ENCODE measurements at places on chromosomes 16 and 17.

DNA sequence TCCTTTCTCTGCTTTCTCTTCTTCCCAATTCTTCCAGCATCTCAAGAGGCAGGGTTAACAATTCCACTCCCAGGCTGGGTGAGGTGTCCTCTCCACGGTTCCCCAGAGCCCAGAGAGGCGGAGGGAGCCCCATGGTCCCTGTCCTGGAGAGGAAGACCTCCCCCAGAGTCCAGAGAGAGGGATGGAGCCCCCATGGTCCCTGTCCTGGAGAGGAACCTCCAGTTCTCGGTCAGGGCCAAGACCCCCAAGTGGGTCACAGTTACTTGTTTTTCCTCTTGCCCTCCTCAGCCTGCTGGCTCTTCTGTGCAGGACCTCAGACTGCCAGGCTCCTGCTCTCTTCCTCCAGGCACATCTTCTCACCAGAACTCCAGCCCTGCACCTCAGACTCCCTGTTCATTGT, 135.2 kb downstream of the RPTOR start:
- no peak for DNase-seq

DNA sequence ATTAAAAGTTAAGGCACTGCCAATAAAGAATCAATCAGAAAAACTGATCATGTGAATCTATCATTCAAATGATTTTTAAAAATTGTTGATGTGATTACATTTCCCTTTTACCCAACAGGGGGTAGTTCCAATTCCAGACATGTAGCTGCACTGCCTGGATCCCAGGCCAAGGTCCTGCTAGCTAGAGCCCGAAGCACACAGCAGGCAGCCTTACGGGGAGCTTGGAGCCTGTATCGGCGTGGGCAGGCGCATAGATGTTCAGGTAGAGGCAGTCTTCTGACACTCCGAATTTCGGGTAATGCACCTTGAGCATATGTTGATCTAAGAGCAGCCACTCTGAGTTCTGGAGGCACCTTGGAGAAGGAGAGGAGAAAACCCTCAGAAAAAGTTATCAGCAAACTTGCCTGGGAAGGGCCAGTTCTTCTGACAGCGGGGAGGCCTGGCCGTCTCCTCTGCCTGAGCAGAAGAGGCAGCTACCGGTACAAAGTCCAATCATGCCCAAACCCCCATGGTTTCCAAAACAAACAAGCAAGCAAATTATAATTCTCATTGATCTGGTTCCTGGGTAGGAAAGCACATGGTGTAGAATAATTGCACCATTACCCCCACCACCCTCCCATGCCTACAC, 3.6 kb downstream of the CES5A start:
- DNase-seq = no peak

- no peak for DNase-seq
These were observed 2074.3 kb downstream of the TP53TG3F start for GRCh38 chr16:35533683-35534082.

DNA sequence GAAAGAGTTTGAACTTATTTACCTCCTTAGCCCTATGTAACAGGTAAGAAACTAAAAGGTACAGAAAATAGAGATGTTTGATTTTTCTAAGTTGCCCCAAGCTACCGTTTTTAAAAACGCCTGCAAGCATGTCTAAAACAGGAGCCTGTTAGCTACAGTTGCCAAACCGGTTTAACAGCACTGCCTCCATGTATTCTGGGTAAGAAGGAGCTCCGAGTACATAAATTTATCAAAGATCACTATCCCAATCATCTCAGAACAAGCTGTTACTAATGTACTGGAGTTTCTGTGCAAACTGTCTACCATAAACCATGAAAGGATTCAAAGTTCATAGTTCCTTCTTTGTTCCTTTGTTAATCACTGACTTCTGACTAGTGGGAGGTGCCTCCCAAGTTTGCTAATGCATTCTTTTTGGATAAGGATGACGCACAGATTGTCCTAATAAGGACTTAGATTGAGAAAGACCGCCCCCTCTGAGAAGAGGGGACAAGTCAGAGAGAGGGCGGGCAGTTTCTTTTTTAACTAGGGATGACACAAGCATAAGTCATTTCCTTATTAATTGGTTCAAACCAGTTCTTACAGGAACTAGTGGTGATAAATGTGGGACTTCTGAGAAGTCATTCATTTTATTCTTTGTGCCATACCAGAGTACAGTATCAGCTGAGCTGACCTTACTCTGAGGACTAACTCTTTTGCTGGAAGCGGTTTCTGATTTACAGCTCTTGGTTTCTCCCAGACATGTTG, 55.3 kb downstream of the TUBD1 start:
- DNase-seq = peak; percentile 44

Measured in gastrocnemius medialis (tissue), 4 donors.